ENCODE measurements at places on chromosomes 13 and 19.

GRCh38 chr19:41888926-41889325 is 5.9 kb downstream of the ARHGEF1 start:
- no peak for DNase-seq

GRCh38 chr13:78022164-78022877 is 103.7 kb upstream of the EDNRB start:
- DNase-seq, result peak; percentile 68

DNA sequence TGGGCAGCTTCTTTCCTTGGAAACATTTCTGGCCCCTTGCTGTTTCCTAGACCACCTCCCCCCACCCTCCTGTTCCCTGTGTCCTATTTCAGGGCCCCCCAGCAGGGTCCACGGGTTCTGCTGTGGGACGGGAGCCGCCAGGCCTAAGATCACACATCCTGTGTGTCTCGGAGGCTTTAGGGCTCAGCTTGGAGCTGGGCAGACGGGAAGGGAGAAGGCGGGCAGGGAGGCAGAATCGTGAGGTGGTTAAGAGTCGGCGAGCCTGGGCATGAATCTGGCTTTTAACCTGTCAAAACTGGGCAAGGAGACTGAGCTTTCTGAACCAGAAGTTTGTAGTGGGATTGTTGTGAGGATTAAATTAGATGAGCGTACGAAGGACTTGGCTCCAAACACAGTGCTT is 4.8 kb downstream of the KCNC3 start:
- no peak for DNase-seq

GRCh38 chr19:41753936-41754529 is 1.3 kb upstream of the CEACAM6 start:
- DNase-seq, result peak; percentile 21

GRCh38 chr19:47239610-47240296 is 8.8 kb upstream of the BBC3 start:
- peak; percentile 51 for DNase-seq

DNA sequence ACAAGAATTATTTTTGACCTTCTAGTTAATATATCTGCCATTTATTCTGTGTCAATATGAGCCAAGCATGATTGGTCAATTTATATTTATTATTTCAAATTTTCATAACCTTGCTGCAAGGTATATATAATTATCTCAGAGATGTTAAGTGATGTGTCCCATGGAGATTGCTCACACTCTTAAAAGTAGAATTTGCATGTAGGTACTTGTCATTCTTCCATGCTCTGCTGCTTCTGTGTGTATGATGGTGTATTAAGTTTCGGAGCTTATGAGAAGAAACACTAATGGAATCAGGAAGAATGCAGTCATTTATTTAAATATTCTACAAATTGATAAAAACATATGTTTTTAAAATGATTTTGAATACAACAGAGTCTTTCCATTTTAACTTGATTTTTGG is 586.8 kb upstream of the MIR17HG start:
- no peak for DNase-seq

GRCh38 chr13:33798023-33798422 is 19.9 kb upstream of the RFC3 start:
- no peak for DNase-seq

GRCh38 chr13:48644141-48644540 is 9.6 kb upstream of the CYSLTR2 start:
- DNase-seq, result no peak

DNA sequence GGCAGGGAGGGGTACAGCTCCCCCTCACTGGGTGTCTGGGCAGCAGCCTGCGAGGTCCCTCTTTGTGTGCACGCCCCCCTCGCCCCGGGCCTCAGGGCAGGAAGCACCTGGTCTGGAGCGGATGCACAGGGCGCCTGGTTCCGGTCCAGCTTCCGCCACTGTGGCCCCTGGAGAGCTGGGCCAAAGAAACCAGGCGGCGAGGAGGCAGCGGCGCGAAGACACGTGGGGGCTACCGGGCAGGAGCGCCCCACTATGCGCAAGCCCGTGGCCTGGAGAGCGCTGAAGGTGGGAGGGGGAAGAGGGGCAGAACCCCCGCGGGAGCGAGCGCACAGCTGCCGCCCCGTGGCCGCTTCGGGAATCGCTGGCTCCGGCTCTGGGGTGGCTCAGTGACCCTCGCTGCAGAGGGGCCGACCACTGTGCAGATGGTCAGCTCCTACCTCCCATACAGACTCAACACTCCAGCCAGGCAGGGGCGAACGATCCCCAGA is 1.7 kb upstream of the LYL1 start:
- DNase-seq, result no peak

DNA sequence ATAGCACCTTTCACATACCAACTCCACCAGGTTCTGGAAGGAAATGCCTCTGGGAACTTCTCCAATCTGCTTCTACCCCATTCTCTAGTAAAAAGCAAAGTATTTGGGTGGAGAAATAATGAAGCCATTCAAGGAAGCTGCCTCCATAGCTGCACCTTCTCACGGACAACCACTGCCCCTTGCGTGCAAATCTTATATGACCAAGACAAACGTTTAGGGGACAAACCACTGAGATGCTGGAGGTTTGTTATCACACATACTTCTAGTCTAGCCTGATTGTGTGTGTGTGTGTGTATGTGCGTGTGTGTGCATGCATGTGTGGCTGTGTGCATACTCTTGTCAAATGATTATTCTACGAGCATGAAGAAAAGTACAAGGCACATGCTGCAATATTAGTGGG is 6.5 kb upstream of the METTL21C start:
- no peak for DNase-seq

- DNase-seq, result no peak
Observed at GRCh38 chr19:44580366-44580895, 32.9 kb upstream of the IGSF23 start.

- no peak for DNase-seq
Observed at GRCh38 chr13:28001837-28002473, 13.5 kb upstream of the URAD start.

GRCh38 chr19:31342926-31343325 is 6.3 kb downstream of the TSHZ3 start:
- no peak for DNase-seq

GRCh38 chr13:33328701-33329100 is 43.1 kb upstream of the STARD13 start:
- DNase-seq, result no peak

DNA sequence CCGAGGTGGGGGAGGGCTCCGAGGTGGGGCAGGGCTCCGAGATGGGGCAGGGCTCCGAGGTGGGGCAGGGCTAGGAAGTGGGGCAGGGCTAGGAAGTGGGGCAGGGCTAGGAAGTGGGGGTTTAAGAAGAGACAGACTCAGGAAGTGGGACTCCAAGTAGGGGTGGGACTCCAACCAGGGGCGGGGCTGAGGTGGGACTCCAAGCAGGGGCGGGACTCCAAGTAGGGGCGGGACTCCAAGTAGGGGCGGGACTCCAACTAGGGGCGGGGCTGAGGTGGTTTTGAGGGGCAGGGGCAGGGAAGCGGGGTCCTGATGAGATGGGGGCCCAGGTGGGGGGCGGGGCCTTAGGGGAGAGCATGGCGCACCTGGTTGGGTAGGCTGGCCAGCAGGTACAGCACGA is 13.6 kb downstream of the CFD start:
- peak; percentile 75 for DNase-seq

DNA sequence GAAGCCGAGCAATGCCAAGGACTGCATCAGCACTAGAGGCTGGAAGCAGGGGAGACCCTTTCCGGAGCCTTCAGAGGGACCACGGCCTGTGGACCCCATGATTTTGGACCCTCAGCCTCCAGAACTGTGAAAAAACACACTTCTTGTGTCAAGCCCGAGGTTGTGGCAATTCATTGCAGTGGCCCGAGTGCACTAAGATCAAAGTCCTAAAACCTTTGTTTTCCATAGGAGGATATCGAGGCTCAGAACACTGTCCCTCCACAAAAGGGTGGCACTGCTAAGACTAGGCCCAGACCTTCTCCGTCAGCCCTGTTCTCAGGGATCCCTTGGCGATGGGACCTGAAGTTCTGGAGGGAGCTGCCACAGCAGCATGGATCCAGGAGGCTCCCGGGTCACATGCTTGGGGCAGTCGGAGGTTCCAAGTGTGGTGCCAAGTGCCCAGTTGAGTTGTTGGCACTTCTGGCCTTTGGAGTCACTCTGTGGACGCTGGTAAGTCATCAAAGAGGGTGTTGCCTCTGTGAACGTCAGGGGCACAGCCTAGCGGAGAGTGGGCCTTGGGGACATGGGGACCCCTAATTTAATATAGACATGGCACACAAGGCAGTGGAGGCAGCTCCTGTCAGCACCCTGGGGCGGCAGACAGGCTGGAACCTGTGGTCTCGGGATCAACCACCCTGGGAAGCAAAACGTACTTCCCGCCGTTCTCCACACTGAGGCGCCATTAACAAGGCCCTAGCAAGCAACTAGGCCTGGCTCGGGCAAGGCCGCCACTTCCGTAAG is 199.2 kb downstream of the COL4A1 start:
- DNase-seq, result no peak

Measured in iris pigment epithelial cell (primary cell).